ENCODE measurements at places on chromosomes 11 and 22. TPM values are rescaled to one million over a fixed set of nuclear protein-coding genes. Genes with fewer than 3 reads are reported as not detected.

DNA sequence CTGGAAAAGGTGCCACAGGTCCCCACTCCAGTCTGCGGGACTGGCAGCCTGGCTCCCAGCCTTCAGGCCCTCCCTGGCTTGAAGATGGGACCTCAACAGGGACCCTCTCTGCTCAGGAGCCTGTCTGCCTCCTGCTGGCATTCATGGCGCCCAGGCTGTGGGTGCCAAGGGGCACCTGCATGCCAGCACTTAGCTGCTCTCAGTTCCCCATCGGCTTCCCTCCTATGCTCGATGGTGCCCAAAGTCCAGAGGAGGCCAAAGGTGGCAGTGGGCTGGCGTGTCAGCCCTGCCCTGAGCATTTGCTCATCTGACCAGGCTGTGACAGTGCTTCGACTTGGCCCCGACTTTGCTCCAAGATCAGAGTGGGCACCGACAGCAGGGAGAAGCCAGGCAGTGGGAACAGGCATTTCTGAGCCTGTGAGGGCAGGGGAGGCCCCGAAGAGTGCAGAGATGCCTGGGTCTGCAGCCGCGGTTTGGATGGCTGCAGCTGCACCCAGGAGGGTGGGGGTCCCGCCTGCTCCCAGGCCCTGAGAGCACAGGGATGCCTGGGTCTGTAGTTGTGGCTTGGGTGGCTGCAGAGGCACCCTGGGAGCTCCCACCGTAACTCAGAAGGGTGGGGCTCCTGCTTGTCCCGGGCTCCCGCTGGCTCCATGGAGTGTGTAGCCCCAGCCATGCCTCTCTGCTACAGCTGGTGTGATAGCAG lies 463.6 kb downstream of the TBC1D22A start:
- no peak for DNase-seq

DNA sequence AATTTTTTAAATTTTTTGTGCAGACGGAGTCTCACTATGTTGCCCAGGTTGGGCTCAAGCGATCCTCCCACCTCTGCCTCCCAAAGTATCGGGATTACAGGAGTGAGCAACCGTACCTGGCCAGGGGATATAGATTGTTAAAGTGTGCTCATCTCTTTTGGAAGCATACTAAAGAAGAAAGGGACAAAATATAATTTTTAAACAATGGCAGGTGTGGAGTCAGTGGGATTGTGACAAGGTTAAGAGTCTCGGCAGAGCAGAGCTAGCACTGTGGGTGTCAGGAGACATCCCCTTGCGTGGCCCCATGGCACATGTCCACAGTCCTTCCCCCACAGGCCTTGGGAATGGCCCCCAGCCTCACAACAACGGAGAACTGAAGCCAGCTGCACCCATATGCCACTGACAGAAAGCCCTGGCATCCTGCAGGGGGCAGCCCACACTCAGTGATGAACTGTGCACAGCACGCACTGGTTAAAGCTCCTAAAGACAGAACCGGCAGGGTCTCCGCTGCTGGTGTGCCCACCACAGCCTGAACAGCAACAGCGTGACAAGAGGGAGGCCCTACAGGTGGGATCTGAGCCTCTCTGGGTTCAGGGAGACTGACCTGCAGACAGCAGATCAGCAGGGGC lies 29.9 kb downstream of the SERPIND1 start:
- peak; percentile 24 for DNase-seq

DNA sequence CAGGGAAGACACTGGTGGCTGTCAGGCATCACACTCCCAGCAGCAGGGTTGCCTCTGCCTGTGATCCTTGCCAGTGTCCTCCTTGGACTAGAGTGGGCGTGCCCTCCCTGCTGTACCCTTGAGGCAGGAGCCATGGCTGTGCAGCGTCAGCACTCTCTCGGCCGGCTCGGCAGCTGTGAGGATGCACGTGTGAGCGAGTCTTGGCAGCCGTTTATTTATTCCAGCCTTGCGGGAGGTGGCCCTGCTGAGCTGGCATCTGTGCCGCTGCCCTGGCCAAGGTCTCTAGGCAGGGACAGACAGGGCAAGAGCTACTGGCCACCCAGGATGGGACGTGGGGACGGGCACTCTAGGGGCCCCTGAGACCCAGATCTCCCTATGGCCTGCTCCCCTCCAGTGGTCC lies 33.9 kb downstream of the TSPAN4 start:
- DNase-seq: no peak

APOL6 gene
- 24.5 TPM for total RNA-seq

OR6A2 gene
- not detected for total RNA-seq

OR4C13 gene
- not detected for total RNA-seq

CFAP300 gene
- not detected for total RNA-seq

CLDN5 gene
- total RNA-seq: 0.24 TPM

Data from activated T-cell treated with anti-CD3 and anti-CD28 coated beads, Interleukin-2, amount 50 U/mL, for 4 hours (primary cell).